ENCODE measurements at places on chromosomes 6 and 20. TPM values are rescaled to one million over a fixed set of nuclear protein-coding genes. Genes with fewer than 3 reads are reported as not detected.

Gene COL9A1
- total RNA-seq = not detected

Gene MAP7
- total RNA-seq = 1.3 TPM

Gene NTSR1
- total RNA-seq = not detected

Gene APOBEC2
- total RNA-seq = not detected

Gene SPINT4
- total RNA-seq = not detected

Gene SMIM8
- total RNA-seq = 8.0 TPM

Gene RALY
- total RNA-seq = 137 TPM

Gene MATN4
- 1.0 TPM for total RNA-seq

Gene HLA-DQB1
- 6.2 TPM for total RNA-seq

Gene SLCO4A1
- 22.4 TPM for total RNA-seq

Gene PLCB1
- 1.2 TPM for total RNA-seq

Gene PI3
- total RNA-seq = not detected

Gene EPPIN
- total RNA-seq = not detected

Gene THEMIS
- 7.4 TPM for total RNA-seq

Gene MTG2
- 34.3 TPM for total RNA-seq

Gene CD83
- 11.9 TPM for total RNA-seq

Gene PRRT1
- total RNA-seq = 1.1 TPM

Gene NFATC2
- 15.7 TPM for total RNA-seq

Gene TMEM200A
- total RNA-seq = not detected

Gene BIRC7
- not detected for total RNA-seq

Gene COX4I2
- not detected for total RNA-seq
